ENCODE measurements at places on chromosomes 13 and 19.
A peak's percentile ranks its signal among the peaks of the same experiment; 100 is the strongest.

GRCh38 chr19:47120470-47121067 lies 7.0 kb upstream of the ZC3H4 start:
- no peak for DNase-seq

GRCh38 chr19:35557539-35558399 lies 5.7 kb downstream of the ATP4A start:
- DNase-seq = peak; percentile 55

- DNase-seq = no peak
These were observed 12.1 kb upstream of the FKRP start for GRCh38 chr19:46733690-46734292.

DNA sequence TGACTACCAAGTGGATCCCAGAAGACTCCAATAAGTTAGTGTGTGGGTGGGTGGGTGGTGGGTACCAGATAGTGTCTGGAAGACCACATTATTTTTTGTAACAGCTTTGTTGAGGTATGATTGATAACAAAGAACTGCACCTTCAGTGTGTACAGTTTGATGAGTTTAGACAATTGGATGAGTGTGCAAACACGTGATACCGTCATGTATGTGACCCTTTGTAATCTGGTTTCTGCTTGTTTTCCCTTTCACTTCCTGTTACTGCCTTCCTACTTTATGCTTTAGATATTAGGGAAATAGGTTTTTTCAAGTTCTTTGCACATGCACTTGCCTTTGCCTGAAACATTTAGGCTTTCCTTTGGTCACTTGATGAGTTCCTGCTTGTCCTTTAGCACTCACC lies 8.5 kb downstream of the RPL21 start:
- DNase-seq = no peak

DNA sequence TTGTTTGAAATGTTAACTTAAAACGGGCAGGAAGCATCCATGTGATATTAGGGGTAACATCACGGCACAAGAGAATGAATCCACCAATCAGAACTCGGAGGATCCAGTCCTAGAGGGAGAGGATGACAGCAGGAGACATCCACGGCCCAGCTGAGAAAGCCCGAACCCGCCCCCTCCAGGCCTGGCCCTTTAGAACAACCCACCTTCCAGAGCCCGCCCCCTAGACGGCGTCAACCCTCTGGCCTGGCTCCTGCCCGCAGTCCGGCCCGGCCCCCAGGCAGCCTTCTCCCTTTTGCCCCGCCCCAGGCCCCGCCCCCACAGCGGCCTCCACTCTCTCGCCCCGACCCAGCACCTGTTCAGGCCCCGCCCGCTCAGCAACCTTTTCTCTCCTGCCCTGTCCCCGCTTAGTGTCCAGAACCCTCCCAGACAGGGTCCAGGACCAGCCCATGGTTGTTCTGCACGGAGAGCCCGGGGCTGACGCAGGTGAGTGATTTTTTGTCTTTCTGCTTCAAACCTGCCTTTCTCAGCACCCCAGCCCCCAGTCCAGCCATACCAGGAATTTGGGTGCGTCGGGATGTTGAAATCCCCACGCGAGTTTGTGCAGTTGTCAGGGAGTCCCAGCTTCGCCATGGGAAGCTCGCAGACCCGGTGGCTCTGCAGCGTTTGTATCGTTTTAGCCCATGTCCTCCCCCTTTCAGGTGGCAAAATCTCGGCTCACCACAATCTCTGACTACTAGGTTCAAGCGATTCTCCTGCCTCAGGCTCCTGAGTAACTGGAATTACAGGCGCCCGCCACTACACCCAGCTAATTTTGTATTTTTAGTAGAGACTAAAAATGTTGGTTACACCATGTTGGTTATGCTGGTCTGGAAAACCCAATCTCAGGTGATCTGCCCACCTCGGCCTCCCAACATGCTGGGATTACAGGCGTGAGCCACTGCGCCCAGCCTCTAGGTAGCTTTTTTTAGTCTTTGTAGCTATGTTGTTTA lies 16.1 kb downstream of the ZNF816 start:
- no peak for DNase-seq

- DNase-seq = no peak
These were observed 8.0 kb downstream of the ANGPTL8 start for GRCh38 chr19:11247391-11247790.

- DNase-seq = no peak
These were observed 125.2 kb downstream of the ATP11A start for GRCh38 chr13:112814905-112815585.

DNA sequence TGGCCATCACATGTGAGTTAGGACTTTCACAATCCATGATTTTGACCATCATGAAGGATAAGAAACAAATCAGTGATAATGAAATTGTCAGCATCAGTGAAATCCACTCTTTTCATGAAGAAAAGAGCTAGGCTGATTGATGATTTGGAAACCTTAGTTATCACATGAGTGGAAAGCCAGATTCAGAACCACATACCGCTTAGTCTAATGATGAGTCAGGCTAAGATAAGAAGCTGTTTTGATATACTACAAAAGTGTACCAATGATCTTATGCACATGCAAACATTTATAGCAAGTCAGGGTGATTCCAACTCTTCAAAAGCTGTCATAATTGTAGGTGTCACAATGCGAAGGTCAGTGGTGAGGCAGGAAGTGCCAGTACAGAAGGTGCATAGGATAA lies 519.3 kb downstream of the GPC6 start:
- DNase-seq = no peak

DNA sequence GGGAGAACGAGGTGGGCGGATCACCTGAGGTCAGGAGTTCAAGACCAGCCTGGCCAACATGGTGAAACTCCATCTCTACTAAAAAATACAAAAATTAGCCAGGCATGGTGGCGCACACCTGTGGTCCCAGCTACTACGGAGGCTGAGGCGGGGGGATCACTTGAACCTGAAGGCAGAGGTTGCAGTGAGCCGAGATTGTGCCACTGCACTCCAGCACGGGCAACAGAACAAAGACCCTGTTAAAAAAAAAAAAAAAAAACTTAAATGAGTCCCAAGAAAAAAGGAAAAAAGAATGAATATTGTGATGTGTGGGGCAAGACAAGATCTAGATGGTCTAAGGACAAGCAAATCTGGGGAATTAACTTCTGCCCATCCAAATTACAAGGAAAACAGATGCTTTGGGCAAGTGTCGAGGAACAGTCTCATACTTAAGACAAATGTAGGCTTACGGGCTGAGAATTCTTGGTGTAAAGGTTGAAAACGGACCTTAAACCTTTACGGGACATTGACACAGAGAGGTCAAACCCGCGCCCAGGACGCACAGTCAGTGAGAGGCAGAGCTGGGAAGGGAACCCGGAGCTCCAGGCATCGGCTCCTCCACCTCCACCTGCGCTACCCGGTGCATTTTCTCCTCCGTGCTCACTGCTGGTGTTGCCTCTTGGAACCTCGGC lies 656 bp upstream of the ZNF324 start:
- DNase-seq = no peak

- no peak for DNase-seq
These were observed 301.1 kb downstream of the IRS2 start for GRCh38 chr13:109485136-109485794.

DNA sequence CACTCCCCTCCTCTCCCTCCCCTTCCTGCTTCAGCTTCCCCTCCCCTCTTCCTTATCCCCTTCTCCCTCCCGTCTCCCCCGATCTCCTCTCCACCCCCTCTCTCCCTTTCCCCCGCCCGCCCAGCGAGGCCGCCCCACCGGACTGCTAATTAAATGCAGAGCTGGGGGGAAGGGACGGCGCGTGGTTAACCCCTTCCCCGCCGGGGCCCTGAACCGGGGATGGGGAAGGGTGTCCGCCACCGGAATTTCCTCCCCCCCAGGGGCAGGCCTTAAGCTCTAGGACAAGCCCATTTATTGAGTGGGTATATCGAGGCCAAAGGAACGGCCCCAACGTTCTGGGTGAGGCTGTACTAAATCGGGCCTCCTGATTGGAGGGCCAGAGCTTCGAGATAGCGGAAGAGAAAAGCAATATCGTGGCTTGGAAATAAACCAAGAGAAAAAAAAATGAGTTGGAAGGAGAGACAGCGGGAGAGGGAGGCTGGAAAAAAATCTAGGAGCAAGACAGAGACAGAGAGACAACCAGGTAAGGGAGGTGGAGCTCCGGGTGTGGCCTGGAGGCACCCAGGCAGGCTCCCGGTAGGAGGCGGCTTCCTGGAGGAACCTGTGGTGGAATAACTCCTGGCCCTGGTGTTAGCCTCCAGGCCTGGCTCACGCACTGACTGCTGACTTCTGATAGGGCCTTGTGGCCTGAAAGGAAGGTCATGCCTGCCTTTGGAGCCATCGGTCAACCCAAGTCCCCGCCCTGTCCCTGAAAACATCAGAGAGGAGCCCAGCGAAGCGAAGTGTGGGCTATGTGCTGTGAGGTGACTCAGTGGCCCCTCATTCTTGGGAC lies 11.6 kb upstream of the JUND start:
- DNase-seq = no peak

GRCh38 chr19:50328224-50328872 lies 829 bp downstream of the KCNC3 start:
- no peak for DNase-seq

DNA sequence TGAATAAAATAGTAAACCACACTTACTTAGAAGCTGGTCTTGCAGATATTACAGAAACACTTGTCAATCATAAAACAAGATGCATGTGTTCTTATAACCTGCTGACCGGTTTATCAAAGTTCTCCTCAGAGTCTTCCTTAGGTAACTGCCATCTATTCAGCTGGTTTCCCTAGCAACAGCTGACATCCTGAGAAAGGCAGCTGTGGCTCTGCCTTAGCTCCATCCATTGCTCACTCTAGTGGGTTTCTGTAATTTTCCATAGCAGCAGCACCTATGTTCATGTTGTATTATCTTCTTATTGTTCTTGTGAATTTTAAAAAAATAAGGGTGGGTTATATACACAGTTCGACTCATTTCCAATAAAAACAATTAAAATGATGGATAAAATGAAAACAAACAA lies 87.8 kb downstream of the RAP2A start:
- DNase-seq = no peak

- DNase-seq = peak; percentile 59
These were observed 11.6 kb downstream of the NFILZ start for GRCh38 chr19:8641908-8642547.

DNA sequence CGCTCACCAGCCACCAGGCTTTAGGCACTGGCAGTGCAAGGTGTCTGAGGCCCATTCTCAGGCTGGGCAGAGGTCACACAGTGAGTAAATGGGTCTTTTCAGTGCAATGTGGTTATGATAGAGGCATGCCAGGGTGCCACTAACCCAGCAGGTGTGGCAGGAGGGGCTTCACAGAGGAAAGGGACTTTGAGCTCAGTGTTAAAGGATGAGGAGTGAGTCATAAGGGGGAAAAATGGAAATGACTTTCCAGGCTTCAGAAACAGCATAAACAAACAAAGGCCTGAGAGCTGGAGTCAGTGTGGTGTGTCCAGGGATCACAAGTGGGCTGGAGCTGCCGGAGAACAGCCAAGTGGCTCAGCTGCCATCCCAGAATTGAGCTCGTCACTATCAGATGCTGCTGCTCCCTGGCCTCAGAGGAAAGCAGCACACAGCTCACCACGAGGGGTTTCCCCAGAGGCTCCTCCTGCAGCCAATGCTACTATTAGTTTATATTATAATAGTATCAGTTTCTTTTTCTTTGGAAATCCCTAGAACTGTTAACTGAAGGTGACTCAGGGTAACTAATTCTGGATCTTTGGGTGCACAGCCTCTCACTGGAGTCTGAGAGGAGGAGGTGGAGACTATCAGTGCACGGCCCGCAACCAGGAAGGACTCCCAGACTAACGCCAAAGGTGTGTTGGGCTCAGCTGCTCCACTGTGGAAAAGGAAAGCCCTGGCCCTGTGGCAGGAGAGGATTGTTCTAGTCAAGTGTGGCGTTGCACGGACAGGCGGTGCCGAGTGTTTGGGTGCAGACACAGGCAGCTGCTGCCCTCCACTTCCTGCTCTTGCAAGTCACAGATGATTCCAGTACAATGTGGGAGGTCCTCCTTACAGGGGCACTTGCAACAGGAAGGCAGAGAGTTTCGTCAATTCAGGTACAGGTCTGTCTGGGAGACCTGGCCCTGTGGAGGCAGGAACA lies 39.5 kb downstream of the DHRS12 start:
- peak; percentile 52 for DNase-seq

DNA sequence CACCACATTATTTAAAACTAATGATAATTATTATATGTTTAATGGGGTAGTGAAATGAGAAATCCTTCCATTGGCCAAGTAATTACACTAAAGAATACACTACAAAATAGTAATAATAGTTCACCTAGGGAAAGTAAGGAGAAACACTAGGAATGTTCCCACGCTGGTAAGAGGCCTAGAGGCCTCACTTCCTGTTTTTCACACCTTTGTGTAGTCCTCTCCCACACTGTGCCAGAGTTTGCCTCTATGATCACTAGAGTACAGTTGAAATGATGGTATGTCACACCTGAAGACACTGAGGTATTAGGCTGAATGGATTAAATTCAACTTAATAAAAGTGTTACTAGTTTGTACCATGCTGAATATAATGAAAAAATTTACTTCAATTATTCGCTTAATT lies 1348.0 kb upstream of the ATXN8OS start:
- DNase-seq = no peak

GRCh38 chr13:55190996-55191395 lies 1949.7 kb upstream of the PRR20A start:
- DNase-seq = no peak

DNA sequence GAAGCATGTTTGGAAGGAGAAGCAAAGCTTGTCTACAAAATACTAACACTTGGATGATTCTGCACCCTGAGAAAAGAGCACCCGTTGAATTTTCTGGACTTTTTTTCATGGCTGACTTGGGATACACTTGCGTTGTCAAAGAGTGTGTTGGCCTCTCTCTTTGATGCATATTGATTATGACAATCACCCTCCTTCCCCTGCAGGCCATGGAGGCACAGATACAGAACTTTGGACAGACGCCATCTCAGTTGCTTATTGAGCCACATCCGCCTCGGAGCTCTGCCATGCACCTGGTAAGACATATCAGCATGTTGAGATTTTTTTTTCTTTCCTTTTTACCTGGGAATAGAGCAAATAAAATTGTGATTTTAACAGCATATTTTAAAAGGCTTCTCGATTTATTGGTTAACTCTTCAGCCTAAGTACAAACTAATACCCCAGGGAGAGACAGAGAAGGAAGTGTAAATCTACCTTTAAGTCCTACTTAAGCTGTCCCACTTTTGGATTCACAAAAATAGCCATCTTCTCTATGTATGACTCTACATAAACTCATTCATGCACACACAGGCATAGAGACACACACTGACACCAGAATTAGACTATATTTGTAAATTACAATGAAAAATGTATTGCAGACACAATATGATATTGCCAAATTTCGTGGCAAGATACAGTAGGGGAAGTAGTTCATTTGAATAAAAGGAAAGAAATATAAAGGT lies 169.7 kb upstream of the MAB21L1 start:
- DNase-seq = no peak

DNA sequence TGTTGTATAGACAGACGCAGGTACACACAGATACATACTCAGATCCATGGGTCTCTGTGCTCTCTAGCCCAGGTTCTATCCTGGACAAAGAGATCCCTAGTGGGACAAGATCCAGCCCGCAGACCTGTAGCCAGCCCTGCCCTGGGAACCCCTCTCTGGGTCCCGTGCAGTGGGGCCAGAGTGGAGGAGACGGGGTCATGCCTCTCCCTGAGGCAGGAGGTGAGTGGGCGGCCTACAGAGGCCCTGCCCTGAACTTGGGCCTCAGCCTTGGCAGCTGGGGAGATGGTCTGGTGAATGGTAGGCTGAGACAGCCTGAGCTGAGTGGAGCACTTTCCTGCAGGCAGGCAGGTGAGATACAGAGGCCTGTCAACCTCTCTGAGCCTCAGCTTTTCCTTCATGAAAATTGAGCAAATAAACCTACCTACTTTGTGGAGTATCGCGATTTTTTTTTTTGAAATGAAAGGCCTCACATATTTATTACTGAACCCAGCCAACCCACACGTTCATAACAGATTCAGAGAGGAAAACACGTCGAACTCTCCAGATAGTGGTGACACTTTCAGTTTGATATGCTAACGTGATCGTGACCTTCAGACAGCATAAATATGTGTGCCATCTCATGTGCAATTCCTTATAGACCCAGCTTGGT lies 3.4 kb upstream of the JUND start:
- no peak for DNase-seq
